ENCODE measurements at places on chromosomes 2 and 18.

DNA sequence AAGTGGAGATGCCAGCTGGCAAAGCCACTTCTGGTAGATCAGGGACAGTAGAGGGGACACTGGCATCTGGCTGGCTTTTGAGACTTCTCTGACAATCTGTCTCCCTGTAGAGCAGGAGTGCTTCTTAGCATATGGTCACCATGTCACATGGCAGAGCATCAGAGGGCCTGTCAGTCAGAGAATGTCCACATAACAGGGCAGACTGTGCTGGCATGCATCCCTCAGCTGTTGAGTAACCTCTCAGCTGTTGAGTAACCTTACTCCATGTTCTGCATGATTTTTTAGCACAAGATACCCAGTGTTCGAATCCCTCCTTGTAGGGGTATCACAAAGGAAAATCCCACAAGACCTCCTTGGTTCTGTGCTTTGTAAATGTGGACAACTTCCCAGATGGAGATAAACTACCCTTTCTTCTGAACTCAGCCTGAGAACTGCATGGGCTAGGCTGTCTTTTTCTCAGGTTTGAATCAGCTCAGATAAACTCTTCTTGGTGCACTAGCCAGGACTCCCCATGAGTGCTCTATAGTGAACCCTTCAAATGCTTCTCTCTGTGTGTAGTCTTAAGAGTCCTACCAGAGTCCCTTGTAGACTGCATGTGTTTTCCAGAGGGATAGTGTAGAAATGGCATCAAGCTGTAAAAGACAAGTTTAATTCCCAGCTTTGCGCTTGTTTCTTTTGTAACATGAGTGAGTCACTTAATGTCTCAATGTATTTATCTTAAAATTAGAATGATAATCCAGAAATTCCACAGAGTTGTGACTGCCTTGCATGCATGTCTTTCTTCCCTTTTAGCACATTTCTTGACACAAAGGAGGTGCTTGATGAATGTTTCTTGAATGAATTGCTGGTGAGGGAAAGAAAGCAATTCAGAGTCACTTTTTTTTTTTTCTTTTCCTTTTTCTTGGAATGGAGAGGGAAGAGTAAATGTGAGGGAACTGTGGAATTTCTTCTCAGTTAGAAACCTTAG, 442.3 kb upstream of the HNMT start:
- no peak for DNase-seq

- no peak for DNase-seq
These were observed 125.3 kb upstream of the NRP2 start for GRCh38 chr2:205556841-205557539.

- no peak for DNase-seq
These were observed 57.4 kb downstream of the C18orf54 start for GRCh38 chr18:54415086-54415485.

- DNase-seq = no peak
These were observed 19.4 kb upstream of the KCNF1 start for GRCh38 chr2:10892316-10892715.

GRCh38 chr18:32040936-32041335, 22.3 kb downstream of the RNF125 start:
- peak; percentile 70 for DNase-seq

DNA sequence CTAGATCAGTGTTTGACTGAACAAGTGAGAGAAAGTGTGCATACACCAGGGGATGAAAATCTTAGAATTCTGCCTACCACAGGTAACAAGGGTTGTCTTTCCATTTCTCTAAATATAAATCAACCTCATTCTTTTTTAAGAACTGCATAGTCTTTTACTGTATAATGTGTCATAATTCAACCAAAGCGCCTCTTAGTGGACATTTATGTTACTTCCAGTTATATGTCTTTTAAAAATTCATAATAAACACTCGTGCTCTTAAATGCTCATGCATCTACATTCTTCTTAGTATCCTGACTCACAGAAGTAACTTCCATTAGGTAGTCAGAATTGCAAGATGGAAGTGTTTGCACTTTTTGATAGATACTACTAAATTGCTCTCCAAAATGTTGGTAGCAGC, 76.2 kb downstream of the CHRNA1 start:
- no peak for DNase-seq

- DNase-seq = no peak
These were observed 82.9 kb upstream of the CNGA3 start for GRCh38 chr2:98263362-98263761.
